NCI-H510A treated with DMSO at 0.1 percent for 48 hours (cell line): ENCODE measurements at places on chromosomes 6 and 20.

- no peak for DNase-seq
Measured at GRCh38 chr6:137389150-137389704, 105.0 kb downstream of the OLIG3 start.

- DNase-seq, result no peak
Measured at GRCh38 chr6:147712841-147713240, 204.4 kb downstream of the SAMD5 start.

DNA sequence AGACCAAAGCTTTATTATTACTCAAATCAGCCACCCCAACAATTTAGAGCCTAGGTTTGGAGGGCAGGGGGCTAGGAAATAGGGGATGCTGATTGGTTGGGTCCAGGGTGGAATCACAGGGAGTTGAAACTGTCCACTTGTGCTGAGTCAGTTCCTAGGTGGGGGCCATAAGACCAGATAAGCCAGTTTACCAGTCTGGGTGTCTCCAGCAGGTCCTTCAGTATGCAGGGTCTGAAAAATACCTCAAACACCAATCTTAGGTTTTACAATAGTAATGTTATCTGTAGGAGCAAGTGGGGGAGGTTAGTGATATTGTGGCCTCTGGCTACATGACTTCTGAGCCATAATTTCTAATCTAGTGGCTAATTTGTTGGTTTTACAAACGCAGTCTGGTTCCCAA is 63.2 kb downstream of the UBR2 start:
- no peak for DNase-seq

GRCh38 chr6:154106251-154106650 is 67.2 kb downstream of the OPRM1 start:
- DNase-seq, result no peak

DNA sequence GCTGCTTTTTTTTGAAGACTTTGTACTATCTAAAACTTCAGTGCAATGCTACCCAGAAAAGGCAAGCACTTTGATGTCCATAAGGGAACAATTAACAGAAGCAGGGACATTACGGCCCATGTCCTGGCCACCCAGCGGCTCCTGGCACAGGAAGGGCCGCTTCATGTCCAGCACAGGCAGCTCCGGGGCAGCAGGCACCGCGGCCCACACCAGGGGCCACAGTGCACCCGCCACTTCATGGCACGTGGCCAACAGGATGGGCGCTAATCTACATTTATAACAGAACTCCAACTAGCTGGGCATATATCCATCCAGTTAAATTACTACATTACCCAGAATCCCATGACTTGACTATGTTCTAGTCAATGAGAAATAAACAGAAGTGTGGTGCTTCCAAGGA is 198.2 kb upstream of the ID4 start:
- DNase-seq, result no peak

DNA sequence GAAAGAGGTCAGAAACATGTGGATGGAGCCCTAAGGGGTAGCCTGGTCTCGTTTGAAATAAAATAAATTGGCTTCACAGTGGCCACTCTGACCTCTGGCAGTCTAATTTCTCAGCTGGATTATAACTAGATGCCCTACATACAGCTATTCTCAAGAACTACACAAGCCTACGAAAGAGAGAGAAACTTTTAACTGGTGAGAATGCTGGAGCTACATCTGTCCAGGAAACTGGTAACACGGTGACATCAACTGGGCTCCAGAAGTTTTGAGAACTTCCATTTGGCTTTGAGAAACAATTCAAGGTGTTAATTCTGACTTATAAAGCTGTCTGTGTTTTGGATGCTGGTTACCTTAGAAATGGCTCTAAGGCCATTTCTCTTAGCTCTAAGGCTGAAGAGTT is 187.3 kb upstream of the TENT5A start:
- no peak for DNase-seq

DNA sequence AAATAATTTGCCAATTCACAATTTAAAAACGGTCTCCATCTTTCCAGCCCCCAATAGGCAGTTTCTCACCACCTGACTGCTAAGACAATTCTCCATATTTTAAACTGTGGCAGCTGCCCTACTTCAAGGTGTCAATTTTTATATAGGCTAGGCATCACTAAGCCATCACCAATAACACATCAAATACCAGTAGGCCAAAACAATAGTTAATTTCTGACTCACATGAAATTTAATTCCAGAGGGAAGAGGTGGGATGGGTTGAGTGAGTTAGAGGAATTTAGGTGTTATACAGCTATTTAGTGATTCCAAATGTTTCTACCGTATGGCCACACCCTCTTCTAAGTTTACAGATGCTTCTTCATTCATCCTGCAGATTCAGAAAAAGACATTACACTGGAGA is 49.9 kb downstream of the GFRAL start:
- no peak for DNase-seq

- no peak for DNase-seq
Measured at GRCh38 chr6:50884364-50884763, 65.7 kb downstream of the TFAP2B start.

GRCh38 chr6:151128763-151129370 is 110.9 kb upstream of the AKAP12 start:
- DNase-seq, result no peak

GRCh38 chr6:136288566-136289326 is 900 bp downstream of the BCLAF1 start:
- DNase-seq, result peak; percentile 27

DNA sequence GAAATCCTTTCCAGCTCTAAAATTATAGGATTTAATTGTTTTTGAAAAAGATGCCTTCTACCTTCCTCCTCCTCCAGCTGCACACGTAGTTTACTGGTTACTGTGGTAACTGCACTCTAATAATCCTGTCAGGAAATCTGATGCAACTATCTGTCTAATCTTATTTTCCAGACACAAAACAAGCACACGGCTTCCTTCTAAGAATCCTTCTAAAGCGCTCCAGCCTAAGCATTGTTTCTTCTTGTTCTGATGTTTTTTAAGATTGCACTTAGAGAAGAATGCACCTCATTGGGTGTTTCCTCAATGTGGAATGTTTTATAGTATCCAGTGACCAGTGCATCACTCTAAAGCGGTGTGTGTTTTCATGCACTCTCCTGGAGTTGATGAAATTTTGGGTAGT is 63.6 kb downstream of the CARMIL1 start:
- DNase-seq, result no peak

- no peak for DNase-seq
Measured at GRCh38 chr6:130032758-130033340, 14.5 kb downstream of the L3MBTL3 start.

- no peak for DNase-seq
Measured at GRCh38 chr6:29399525-29399924, 4.1 kb downstream of the OR12D2 start.

DNA sequence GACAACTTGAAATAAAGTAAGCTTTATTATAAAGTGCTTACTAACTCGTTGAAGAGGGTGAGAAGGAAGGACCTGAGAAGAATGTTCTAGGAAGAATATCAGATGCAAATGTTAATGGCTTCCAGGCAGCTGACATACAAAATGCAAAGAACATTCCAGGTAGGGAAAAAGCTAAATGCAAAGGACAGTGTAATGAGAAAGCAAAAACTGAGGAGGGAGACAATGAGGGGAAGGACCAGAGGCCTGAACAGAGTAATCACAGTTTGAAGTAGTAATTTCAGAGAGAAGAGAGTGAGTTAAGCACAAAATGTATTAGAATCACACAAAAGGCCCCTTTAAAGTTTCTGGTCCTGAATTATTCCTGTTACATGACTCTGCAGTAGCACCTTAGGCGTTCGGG is 81.3 kb downstream of the HMGCLL1 start:
- no peak for DNase-seq

DNA sequence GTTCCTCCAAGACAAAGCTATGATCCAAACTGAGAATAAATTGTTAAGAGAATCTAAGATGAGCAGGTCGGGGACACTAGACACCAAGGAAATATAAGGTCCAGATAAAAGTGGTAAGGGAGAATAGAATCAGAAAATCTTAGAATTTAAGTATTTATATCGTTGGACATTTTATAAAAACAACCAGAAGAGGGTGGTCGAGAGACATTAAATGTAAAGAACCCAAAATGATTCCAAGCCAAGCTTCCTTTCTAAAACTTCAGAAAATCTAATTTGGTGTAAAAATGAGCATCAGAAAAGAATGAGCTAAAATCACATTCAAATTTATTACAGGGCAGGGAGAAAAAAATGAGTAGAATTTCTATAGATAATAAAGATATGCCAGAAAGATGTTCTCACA is 97.8 kb upstream of the OGFRL1 start:
- no peak for DNase-seq

GRCh38 chr6:154766288-154766687 is 33.1 kb downstream of the SCAF8 start:
- DNase-seq, result no peak

DNA sequence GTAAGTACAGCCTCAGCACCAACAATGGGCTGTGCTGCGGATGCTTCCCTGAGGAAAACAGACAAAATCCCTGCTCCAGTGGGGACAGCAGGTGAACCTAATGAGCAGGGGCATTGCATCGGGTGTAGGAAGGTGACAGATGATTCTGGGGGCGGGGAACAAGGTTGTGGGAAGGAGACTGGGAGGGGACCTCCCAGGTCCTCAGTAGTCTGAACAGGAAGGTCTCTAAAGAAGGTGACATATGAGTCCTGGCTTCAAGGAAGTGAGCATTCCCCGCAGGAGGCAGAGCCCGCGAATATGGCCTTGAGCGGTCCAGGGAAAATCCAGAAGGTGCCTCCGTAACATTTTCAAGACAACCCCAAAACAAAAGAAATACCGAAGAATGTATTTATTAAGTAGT is 19.4 kb downstream of the ULBP1 start:
- DNase-seq, result no peak

DNA sequence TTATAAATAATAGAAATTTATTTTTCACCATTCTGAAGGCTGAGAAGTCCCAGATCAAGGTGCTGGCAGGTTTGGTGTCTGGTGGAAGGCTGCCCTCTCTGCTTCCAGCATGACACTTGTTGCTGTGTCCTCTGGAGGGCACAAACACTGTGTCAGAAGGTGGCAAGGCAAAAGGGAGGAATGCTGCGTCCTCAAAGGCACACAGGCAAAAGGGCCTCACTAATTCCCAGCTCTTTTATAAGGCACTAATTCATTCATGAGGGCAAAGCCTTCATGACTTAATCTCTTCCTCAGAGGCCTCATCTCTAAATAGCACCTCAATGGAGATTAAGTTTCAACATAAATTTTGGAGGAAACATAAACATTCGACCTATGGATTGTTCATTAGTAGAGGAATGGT is 209.5 kb upstream of the SMLR1 start:
- no peak for DNase-seq

DNA sequence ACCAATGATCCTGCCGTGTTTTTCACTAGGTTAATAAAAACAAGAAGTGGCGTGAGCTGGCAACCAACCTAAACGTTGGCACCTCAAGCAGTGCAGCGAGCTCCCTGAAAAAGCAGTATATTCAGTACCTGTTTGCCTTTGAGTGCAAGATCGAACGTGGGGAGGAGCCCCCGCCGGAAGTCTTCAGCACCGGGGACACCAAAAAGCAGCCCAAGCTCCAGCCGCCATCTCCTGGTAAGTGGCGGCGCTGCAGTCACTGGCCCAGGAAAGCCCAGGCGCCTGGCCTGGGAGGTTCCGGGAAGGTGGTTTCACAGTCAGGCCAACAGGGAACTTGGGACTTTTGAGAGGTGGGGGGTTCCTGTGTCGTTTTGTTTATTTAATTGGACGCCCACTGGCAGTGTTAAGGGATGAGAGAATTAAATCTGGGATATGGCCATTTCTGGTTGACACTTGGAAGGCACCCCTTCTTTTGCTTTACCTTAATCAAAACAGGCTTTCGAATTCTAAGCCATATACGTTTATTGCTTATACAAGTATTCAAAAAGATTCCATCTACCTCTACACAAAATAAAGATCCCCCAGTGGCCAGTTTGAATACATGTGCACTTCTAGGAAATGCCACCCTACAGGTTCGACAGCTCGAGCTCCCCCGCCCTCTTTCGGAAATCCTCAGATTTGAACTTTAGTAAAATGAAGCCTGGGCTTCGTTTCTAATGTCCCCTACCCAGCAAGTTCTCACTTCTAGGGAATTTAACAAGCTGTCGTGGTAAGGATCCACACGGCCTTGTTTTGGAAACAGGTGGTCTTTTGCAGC is 138.9 kb downstream of the TMEM242 start:
- DNase-seq, result peak; percentile 58

DNA sequence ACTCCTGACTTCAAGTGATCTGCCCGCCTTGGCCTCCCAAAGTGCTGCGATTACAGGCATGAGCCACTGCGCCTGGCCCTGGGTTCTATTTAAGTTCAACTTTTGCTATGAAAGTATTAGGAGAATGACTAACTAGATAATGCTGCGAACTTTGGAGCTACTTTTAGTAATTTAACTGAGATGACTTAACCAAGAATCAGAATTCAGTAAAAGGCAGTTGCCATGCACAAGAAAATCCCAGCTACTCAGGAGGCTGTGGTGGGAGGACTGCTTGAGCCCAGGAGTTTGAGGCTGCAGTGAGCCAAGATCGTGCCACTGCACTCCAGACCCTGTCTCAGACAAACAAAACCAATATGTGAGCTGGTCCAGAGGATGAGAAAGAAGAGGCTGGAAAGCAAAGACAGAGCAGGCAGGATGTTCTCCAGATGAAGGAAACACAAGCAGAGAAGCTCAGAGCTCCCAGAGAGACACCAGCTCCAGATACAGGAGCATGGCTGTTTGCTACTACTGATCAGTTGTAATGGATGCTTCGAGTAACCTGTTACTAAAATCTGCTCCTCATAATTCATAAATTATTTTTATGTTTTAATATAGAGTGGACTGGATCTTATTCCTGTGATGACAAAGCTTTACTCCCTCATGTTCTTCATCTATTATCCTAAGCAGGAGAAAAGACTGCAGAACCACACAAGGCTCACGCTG is 23.9 kb downstream of the ZNF217 start:
- no peak for DNase-seq

GRCh38 chr20:11894062-11894461 is 23.6 kb upstream of the BTBD3 start:
- no peak for DNase-seq

- no peak for DNase-seq
Measured at GRCh38 chr6:125020385-125020784, 58.1 kb downstream of the RNF217 start.

DNA sequence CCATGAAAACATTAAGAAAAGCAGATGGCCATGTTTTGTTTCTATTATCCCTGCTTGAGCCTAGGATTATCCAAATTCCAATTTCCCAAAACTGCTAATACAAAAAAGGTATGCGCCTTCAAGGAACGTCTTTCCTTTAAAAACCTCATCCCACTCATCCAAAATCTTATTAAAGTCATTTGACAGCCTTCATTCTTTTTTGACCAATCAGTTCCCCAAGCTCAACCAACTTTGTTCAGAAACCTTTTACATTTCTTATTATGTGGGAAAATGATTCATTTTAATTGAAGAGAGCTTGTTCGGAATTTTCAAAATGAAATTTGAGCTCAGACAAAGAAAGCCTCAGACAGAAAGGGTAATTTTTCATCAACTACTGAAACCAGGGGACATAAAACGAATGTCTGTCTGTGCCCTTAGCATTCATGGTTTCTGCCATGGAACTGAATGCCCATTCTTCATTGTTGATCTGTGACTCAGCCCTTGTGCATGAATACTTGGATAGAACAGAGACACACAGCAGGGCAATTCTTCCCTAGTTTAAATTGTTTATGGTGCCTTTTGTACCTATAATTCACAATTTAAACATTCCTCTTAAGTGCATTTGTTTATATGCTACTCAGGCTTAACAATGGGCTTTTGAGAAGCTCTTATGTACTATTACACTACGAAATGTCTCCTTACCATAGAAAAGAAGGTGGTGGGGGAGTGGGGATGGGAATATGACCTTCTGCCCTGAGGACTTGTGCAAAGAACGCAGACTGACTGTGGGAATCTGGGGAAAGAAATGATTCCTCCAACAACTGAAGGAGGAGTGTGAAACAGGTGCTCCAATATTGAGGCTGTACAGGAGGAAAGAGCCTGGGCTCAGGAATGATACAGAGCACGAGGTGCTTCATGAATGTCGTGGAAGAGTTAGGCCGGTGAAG is 49.8 kb upstream of the ERVFRD-1 start:
- DNase-seq, result no peak
